NCI-H526 (cell line): ENCODE measurements at places on chromosomes 12 and 14.
A peak's percentile ranks its signal among the peaks of the same experiment; 100 is the strongest.

- DNase-seq = peak; percentile 26
These were observed 1.4 kb downstream of the KRT2 start for GRCh38 chr12:52650520-52651081.

DNA sequence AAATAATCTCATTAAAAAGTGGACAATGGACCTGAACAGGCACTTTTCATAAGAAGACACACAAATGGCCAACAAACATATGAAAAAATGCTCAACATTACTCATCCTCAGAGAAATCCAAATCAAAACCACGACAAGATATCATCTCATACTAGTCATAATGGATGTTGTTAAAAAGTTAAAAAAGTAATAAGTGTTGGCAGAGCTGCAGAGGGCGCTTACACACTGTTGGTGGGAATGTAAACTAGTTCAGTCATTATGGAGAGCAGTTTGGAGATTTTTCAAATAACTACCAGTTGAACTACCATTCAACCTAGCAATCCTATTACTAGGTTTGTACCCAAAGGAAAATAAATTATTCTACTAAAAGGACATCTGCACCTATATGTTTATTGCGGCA is 47.2 kb downstream of the FOXG1 start:
- DNase-seq = no peak

DNA sequence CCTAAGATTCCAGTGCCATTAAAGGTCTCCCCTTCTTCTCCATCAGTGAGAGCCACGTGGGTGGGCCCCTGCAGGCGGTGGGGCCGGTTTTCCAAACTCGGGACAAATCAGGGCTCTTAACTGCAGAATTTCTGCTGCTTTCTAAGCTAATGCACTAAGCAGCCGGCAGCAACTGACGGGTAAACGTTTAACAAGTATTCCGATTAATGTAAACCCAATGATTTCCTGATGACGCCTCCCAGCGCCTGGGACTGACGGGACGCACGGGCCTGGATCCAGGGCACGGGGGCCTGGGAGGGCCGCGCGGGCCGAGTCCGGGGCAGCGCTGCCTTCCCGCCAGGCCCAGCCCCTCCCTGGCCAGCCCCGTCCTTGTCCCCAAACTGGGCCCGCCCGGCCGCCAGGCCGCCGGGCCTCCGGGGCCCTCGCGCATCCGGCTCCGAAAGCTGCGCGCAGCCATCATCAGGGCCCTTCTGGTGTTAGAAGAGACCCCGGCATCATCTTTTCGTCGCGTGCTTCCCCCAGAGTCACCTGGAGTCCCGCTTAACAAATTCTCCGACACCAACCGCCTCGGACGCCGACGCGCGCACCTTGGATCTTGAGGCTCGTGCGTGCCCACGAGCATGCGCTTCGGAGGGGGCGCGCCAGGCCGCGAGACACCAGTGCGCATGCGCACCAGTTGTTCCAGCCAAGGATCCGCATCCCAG is at the start of gene MLH3:
MLH3 (minus strand) TSS at position 616 of the 704 bp plus-strand sequence. CDS start 1,812 bp downstream, outside the sequence.
- peak; percentile 93 for DNase-seq

DNA sequence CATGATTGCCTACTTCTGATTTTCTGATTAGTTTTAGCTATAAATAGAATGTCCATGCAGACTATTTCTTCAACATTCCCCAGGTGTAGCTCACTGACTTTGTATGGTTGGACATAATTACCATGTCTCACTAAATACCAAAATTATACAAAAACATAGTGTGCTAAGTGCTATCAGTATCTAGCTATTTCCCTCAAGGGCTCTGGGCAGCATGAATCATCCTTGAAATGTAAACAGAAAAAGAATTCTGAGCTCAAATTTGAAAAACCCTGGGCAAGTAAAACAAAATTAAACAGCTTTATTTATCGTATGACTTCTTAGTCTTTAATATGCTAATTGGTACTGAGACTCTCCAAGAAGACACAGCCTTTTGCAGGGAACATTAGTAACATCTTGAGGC is 82.9 kb downstream of the SPATA7 start:
- no peak for DNase-seq

GRCh38 chr14:49774106-49774505 is 6.2 kb downstream of the KLHDC2 start:
- no peak for DNase-seq

DNA sequence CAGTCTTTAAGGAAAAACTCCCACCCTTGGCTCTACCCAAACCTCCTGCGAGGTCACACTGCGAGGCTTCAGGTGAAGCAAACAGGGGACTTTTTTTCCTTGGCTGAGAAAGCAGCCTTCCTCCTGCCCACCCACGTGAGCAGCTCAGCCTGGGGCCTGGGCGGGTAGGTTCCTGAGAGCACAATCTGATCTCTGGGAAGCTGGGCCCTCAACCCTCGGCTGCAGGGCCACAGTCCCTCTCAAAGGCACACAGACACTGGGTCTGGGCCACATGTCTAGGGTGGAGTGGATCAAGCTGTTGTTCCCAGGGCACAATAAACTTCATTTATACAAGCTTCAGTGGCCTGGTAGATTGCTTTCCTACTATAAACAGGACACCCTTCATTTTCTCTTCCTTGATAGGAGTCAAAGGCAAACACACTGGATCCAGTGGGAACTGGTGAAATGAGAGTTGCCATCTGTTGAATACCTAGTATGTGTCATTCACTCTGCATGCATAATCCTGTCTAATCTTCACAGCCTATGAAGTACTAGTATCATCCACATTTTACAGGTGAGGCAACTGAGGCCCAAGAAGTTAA is 41.3 kb upstream of the PNMA1 start:
- no peak for DNase-seq

DNA sequence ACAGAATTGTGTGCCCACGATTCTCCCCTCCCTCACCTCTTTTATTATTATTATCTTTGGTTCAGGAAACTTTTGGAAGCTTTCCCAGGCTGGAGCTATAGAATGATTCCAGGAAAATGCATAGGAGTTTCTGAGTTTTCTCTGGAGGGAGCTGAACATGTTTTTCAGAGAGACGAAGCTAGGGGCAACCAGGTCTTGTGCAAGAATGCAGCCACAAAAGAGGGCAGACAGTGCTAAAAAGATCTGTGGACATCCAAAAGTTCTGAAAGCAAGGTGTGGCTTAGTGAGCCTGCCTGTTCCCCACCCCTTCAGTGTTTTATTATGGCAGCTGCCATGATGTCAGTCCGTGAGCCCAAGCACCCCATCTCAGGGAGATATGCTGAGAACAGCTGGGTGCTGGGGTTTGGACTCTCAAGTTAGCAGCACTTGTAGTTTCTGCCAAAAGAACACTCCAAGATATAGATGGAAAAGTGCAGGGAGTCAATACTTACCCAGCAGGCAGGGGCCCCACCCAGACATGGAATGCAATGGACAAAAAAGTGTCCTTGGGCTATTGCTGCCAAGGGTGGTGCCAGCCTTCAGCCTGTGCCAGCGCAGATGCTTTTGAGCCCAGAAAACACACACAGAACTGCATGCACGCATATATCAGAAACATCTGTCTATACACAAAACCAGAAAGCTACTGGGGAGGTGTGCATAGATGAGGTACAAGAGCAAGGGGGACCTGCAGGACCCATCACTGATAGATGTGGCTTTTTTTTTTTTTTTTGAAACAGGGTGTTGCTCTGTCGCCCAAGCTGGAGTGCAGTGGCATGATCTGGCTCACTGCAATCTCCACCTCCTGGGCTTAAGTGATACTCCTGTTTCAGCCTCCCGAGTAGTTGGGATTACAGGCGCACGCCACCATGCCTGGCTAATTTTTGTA is 17.0 kb upstream of the IRF2BPL start:
- DNase-seq = no peak

DNA sequence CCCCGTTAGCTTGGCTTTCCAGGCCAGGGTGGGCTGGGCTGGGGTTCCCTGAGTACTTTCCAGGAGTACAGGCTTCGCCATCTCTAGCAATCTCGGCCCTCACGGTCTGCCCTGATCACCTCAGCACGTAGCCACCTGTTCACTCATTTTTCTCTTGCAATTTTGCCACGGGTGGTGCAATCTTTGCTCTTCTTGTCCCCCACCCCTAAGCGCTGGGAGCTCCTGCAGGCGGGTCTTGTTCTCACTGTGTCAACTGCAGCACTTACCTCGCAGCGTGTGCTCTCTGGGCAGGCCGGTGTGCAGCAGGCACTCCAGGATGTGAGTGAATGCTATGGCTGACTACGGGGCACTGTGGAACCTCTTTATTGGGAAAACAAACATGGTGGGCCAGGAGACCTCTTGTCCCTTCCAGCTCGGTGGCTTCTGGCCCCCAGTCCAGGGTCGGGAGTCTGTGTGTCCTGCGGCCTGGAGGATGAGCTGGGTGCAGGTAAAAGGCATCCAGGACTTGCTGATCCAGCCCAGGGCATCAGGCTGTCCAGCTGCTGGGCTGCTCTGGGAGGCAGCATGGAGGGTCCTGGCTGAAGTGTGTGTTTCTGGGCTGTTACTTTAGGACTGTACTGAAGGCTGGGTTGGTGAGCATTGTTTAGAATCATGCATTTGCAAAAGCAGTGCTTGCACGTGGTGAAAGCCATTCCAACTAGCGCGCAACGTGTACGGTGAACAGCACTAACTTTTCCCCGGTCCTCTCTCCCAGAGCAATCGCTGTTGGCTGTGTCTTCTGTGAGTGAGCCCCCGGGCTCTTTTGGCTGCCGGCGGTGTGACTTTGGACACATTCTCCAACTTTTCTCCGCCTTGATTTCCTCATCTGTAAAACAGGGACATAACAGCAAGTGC is 1.5 kb upstream of the ULK1 start:
- DNase-seq = no peak

DNA sequence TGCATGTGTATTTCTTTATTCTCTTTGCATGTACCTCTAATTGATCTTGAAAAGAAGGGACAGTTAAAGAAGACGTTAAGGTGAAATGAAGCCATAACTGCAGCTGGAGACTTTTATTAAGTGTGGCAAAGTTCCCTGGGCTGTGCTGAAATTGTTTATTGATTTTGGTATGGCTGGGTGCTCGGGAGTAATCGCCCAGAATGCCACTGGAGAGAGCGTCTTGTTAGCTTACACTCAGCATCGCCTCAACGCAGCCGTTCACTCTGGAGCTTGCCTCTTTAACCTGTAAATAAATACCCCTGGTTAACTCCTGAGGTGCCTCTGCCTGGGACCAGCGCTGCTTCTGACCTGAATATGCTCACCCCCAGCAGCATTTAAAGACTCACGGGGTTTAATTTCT is 98.6 kb downstream of the GPATCH2L start:
- no peak for DNase-seq

- DNase-seq = peak; percentile 4
These were observed 638.5 kb upstream of the MIS18BP1 start for GRCh38 chr14:45891417-45892080.

GRCh38 chr12:52689239-52689638 is 9.0 kb upstream of the KRT1 start:
- no peak for DNase-seq

DNA sequence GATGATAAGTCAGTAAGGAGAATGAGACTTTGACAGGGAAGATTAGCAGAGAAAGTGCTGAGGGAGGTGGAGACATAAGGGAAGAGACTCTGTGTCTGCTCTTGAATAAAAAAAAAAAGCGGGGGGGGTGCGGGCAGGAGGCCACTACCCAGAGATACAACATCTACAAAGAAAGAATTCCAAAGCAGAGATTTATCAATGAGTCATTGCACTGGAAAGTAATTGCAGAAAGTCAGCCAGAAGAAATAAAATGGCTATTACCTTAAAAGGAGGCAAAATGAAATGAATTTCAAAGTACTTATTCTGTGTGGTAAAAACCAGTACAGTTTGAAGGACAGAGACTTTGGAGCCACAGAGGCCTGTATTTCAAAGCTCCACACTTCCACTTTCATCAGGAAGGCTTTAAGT is 267.1 kb upstream of the PRKD1 start:
- DNase-seq = no peak
